ENCODE measurements at places on chromosomes 1 and 21.

GRCh38 chr1:218207194-218207593 lies 77.9 kb upstream of the RRP15 start:
- DNase-seq: no peak
- peaks cover 9% of the 10 kb centered on the region for H3K27me3 ChIP-seq
- H3K4me3 ChIP-seq: no peak overlapping the region
- no peak overlapping the region for H3K27ac ChIP-seq
- no peaks in the 10 kb centered on the region for H3K4me1 ChIP-seq

- H3K27me3 ChIP-seq: no peaks in the 10 kb centered on the region
- peaks cover 19% of the 10 kb centered on the region for H3K36me3 ChIP-seq
- peak overlapping the region; percentile 41 for H3K27ac ChIP-seq
- H3K4me3 ChIP-seq: no peak overlapping the region
Measured at GRCh38 chr21:15754640-15755039, 24.9 kb downstream of the USP25 start.

GRCh38 chr21:45318146-45318555 lies 30.5 kb upstream of the POFUT2 start:
- peaks cover 17% of the 10 kb centered on the region for H3K27me3 ChIP-seq
- no peak for DNase-seq
- H3K4me1 ChIP-seq: peaks cover 20% of the 10 kb centered on the region
- H3K4me3 ChIP-seq: no peak overlapping the region
- H3K27ac ChIP-seq: no peak overlapping the region

- no peak overlapping the region for H3K4me3 ChIP-seq
- no peaks in the 10 kb centered on the region for H3K27me3 ChIP-seq
- DNase-seq: no peak
- no peak overlapping the region for H3K27ac ChIP-seq
Measured at GRCh38 chr1:212127221-212127620, 91.7 kb downstream of the DTL start.

- H3K4me3 ChIP-seq: peak overlapping the region; percentile 81
- H3K36me3 ChIP-seq: no peaks in the 10 kb centered on the region
- no peaks in the 10 kb centered on the region for H3K27me3 ChIP-seq
- peaks cover 48% of the 10 kb centered on the region for H3K4me1 ChIP-seq
- DNase-seq: no peak
Measured at GRCh38 chr1:207282058-207282457, 39.4 kb upstream of the CD55 start.

- no peak overlapping the region for H3K4me3 ChIP-seq
- H3K36me3 ChIP-seq: peaks cover 9% of the 10 kb centered on the region
- peaks cover 49% of the 10 kb centered on the region for H3K4me1 ChIP-seq
- no peak for DNase-seq
- H3K27ac ChIP-seq: no peak overlapping the region
Measured at GRCh38 chr1:207857447-207857846, 53.5 kb downstream of the CD34 start.

- peaks cover 23% of the 10 kb centered on the region for H3K4me1 ChIP-seq
- no peaks in the 10 kb centered on the region for H3K36me3 ChIP-seq
- DNase-seq: no peak
- no peaks in the 10 kb centered on the region for H3K27me3 ChIP-seq
- no peak overlapping the region for H3K4me3 ChIP-seq
Measured at GRCh38 chr1:1132956-1133750, 17.3 kb upstream of the C1orf159 start.

DNA sequence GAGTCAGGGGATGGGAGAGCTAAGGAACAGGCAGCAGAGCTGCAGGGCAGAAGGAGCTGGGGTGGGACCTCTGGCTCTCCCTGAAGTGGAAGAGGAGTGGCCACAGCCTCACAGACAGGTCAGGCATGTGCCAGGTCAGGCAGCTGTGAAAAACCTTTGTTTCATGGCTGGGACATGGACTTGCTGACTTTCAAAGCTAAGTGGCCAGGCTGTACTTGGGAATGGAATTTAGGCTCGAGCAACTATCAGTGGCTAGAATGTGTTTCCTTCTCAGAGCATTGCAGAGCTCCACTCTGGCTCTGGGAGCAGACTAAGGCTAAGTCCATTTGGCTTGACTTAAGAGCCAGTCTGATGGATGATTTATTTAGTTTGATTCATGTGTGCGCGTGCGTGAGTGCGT lies 385.1 kb downstream of the LMX1A start:
- H3K27ac ChIP-seq: no peak overlapping the region
- no peaks in the 10 kb centered on the region for H3K27me3 ChIP-seq
- DNase-seq: no peak
- H3K4me3 ChIP-seq: no peak overlapping the region
- no peaks in the 10 kb centered on the region for H3K4me1 ChIP-seq
- H3K36me3 ChIP-seq: no peaks in the 10 kb centered on the region

DNA sequence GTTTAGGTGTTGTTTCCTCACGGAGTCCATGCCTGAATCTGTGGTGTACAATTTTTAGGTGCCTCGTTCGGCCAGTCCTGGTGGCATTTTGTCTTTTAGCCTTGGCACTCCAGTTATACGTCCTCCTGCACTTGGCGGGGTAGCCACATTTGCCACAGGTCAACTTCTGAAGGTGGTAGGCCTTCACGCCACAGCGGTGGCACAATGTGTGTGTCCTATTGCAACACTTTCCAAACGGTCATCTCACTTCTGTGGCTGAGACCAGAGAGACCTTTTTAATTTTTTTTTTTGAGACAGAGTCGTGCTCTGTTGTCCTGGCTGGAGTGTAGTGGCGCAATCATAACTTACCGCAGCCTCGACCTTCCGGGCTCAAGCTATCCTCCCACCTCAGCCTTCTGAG lies 49.1 kb downstream of the CAMTA1 start:
- peaks cover 21% of the 10 kb centered on the region for H3K36me3 ChIP-seq
- peaks cover 2% of the 10 kb centered on the region for H3K4me1 ChIP-seq
- H3K27me3 ChIP-seq: no peaks in the 10 kb centered on the region
- DNase-seq: no peak
